NCI-H2227 treated with DMSO at 0.1 percent for 48 hours (cell line): ENCODE measurements at places on chromosomes 13 and 19.

- peak; percentile 14 for DNase-seq
Measured at GRCh38 chr13:46035066-46035465, 17.5 kb downstream of the ZC3H13 start.

DNA sequence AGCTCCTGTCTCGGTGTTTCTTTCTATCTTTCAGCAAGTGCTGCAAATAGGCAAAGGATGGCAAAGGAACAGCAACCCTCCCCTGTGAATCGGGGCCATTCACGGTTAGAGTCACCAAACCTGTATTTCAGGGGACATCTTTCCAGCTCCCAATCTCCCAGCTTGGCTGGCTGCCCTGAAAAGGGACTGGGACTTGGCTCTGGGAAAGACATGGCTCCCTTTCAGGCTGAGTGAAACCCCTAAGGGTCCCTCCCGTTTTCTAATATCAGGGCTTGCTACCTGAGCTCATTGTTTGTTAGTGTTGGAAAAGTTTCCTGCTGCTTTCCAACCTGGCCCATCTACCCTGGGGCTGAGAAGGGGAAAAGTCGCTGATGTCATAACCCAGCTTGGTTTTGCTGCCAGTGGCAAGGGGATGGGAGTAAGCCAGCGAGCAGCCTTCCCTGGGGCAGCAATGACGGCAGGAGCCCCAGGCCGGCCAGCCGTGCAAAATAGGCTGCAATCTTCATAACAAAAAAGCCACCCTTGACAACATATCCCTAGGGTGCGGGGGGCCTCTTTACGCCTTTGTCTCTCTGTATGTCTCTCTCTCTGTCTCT lies 29.9 kb downstream of the SERP2 start:
- DNase-seq, result no peak

GRCh38 chr19:10211061-10211460 lies 16.3 kb upstream of the DNMT1 start:
- DNase-seq, result no peak

- DNase-seq, result no peak
Measured at GRCh38 chr19:18418483-18419194, 559 bp upstream of the SSBP4 start.

GRCh38 chr13:104577071-104577815 lies 1511.0 kb upstream of the SLC10A2 start:
- DNase-seq, result no peak

- DNase-seq, result no peak
Measured at GRCh38 chr13:51697855-51698254, 106.1 kb downstream of the DHRS12 start.

GRCh38 chr13:98678741-98679140 lies 73.7 kb downstream of the SLC15A1 start:
- DNase-seq, result no peak

- no peak for DNase-seq
Measured at GRCh38 chr13:107374038-107374437, 806.1 kb upstream of the ARGLU1 start.

DNA sequence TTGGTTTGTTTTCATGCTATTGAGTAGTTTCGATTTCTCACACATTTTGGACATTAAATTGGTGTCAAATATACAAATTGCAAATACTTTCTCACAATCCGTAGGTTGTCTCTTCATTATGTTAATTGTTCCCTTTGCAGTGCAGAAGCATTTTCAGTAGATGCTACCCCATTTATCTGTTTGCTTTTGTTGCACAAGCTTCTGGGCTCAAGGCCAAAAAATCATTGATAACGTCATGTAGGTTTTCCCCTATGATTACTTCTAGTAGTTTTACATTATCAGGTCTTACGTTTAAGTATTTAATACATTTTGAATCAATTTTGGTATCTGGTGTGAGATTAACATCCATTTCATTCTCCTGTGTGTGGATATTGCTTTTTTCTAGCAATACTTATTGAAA lies 14.0 kb upstream of the ZNF347 start:
- DNase-seq, result peak; percentile 27

DNA sequence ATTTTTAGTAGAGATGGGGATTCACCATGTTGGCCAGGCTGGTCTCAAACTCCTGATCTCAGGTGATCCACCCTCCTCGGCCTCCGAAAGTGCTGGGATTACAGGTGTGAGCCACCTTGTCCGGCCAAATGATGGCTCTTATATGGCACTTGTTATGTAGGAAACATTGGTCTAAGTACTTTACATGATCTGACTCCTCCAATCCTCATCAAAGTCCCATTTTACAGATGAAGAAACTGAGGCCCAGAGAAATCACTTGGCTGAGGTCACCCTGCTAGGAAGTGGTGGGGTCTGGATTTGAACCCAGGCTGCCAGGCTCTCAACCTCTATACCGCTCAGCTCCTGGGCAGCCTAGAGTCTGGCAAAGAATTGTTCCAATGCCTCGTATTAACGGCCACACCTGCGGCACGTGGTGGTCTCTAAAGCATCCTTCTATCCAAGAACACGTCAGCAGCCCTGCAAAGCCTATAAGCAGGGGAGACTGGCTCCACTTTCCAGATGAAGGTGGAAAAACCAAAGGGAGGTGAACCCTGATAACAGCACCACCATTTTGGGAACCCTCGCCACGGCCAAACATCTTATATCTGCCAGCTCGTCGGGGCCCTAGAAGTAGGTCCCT lies 18.1 kb downstream of the SHANK1 start:
- DNase-seq, result no peak

DNA sequence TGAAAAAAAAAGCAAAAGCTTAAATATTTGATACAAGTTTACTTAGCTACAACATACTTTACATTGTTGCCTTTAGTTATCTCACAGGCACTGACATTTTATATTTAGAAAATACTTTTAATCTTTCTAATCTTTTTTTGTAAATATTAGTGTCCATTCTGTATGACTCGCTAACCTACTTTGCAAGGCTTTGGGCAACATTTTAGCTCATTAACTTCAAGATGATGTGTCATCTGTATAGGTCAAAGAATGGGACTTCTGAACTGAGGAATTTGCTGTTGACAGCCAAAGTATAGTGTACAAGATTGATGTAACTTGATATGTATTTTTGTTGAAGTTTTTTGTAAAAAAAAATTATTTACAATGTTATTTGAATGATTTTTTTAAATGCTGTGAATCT lies 2.7 kb upstream of the C1QTNF9 start:
- DNase-seq, result no peak

DNA sequence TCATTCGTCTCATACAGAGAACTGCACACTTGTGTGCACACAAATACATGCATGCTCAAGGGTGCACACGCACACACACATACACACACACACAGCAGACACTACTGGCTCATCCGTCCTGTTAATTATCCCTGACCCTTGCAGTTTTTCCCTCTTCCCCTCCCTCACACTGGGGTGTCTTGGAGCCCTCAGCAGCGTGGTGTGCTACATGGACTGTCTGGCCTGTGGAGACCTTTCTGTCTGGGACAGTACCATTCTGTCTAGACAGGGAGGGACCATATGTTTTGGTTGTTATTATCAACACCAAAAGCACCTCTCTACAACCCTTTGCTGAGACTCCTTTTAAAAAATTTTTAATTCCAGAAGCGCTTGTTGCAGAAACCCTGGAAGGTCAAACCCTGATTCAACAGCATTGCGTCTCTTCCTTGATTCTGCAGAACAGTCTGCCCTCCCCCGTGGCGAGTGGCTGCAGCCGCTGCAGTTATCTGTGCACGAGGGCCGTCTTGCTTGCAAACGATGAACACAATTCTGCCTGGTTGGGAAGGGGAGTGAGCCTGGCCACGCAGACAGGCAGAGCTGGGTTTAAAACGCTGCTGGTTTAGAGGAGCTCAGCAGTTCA lies 374.0 kb downstream of the IRS2 start:
- DNase-seq, result no peak

DNA sequence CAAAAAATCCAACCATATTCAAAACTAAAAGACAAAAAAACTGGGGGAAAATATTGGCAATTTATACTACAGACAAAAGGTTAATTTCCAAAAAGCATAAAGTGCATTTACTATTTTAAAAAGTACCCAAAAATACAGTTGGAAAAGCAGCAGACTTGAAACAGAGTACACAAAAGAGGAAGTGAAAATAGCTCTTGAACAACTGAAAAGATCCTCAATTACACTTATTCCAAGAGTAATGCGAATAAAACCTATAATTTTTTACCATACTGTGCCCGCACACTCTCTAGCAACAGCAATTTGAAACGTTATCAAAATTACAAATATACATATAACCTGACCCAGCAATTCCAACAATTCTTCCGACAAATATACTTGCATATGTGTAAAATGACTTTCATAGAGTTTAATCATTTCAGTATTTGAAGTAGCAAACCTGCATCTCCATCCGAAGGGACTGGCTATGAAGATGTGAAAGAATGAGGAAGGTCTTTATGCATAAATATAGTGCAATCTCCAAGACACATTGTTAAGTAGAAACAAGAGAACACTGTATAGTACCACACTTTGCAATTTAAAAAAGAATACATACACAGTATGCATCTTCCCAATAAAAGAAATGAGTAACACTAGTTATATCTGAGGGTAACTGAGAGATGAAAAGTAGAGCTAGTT lies 25.4 kb downstream of the ALG5 start:
- DNase-seq, result no peak

- DNase-seq, result no peak
Measured at GRCh38 chr13:48412881-48413351, at the start of gene LPAR6. TSS of gene LPAR6 (minus strand) at chr13:48413113. CDS start at chr13:48412423, 690 bp downstream.

DNA sequence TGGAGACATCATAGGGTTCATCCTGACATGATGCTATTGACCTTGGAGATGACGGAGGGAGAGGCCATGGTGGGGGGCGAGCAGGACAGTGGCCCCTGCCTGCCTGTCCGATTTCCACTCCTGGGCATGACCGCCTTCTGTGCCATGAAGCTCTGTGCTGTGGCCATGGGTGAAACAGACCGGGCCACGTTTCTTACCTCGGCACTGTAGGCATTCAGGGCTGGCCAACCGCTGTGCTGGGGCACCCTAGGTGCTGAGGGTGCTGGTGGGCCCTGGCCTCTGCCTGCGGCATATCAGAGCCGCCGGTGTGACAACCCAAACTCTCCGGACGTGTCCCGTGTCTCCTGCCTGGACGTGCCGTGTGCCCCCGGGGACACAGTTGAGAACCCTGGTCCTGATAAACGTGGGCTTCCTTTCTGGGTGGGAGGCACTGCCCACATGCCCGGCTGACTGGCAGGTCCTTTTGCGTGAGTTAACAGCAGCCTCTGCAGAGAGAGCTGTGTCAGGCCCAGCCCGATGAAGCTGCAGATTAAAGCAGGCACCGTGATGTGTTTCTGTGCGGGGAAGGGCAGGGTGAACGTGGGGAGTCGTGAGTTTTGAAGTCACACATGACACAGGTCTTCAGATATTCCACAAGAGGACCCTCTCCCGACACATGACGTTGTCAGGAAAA lies 46.5 kb downstream of the TMEM255B start:
- DNase-seq, result no peak

GRCh38 chr13:55999709-56000108 lies 1141.0 kb upstream of the PRR20A start:
- no peak for DNase-seq

DNA sequence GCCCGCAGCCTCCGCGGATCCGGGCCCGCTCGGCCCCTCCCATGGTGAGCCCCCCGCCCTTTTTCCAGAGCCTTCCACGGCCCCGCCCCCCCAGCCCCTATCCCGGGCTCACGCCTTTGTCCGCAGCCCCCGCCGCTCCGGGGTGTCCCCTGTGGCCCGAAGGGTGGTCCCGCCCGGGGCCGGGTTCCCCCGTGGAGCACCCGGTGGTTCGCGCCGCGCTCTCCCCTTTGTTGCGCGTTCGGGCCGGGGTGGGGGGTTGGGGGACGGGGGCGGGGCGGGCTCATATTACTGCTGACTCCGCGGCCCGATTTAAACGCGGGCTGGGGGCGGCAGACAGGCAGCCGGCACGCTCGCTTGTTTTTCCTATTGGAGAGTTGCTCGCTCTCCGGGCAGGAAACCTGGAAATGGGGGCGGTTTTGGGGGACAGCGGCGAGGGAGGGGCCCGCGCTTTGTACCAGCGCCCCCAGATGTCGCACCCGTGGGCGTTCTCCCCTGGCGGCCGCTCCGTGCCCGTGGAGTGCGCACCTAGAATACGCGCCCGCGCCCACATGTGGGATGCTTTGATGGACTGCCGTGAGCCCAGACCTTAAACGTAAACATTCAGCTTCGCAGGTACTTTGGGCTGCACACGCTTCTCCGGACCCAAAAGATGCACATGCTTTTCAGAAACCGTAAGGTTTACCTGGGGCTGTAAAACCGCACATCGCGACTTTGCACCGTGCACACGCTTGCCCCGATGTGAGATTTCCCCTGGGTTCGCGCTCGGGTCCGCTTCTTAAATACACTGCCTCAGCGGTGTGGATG lies 699 bp downstream of the PTOV1 start:
- DNase-seq, result no peak

DNA sequence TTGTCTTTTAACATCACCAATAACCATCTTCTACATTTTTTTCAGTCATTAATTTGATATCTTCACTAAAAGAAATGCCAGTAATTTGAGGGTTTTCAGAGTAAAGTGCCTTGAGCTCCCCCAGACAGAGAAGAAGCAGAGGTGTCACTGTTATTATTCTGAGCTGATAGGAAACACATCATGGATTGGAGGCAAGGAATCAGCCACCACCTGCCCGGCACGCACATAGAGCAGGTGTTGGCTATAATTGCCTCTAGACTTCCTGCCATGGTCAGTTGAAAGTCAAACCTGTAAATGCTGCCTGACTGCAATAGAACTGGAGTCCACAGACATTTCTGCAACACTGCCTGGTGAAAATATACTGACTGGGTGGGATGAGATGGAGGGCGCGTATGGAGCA lies 776.6 kb downstream of the UQCRFS1 start:
- DNase-seq, result no peak

GRCh38 chr13:48214519-48215121 lies 18.4 kb upstream of the ITM2B start:
- DNase-seq, result no peak

DNA sequence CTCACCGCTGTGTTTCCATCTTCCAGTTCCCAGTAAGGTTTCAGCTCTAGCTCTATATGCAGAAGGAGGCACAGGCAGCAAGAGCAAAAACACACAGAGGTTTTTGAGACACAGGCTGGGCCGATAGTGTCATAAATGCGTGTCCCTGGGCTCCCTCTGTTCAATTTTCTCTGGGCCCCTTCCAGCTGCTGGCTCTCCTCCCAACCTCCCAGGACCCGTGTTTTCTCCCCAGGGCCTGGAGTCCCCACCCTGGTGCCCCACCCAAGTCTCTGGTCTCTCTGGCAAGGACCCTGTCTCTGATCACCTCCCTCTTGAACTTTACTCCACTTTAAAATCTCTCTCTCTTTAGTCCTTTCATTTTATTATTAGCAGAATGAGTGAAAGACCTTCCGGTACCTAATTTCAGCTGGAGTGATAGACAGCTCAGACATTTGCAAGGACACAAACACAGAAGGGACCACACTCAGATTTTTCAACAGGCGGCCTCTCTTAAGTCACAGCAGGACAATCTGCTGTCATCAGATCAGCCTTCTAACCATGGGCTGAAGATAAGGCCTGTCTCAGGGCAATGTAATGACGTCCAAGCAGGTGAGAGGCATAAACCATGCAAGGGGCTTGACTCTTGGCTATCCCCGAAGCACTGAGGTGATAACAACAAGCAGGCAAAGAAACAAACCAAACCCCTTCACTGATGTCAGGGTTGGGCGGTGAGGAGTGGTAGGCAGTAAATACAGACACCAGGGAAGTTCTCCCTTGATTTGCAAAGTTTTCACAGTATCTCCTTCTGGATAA lies 190.0 kb upstream of the IRS2 start:
- DNase-seq, result no peak

GRCh38 chr13:26605845-26606244 lies 48.4 kb downstream of the WASF3 start:
- no peak for DNase-seq

GRCh38 chr13:59178344-59178743 lies 985.4 kb downstream of the DIAPH3 start:
- DNase-seq, result no peak

GRCh38 chr19:48560095-48560530 lies 8.1 kb downstream of the SULT2B1 start:
- DNase-seq, result no peak
